Stimulated activated CD8-positive, alpha-beta memory T cell treated with anti-CD3 and anti-CD28 coated beads, Interleukin-4, amount 100 ng/mL, for 48 hours (primary cell): ENCODE measurements at places on chromosomes 2 and 18.
A peak's percentile ranks its signal among the peaks of the same experiment; 100 is the strongest.

- no peak for DNase-seq
These were observed 33.2 kb downstream of the ADCY3 start for GRCh38 chr2:24886691-24887304.

- DNase-seq = no peak
These were observed 107.0 kb downstream of the FMNL2 start for GRCh38 chr2:152441961-152442360.

- DNase-seq = no peak
These were observed 58.7 kb downstream of the THADA start for GRCh38 chr2:43537137-43537536.

- no peak for DNase-seq
These were observed 230.8 kb downstream of the SRBD1 start for GRCh38 chr2:45380131-45380836.

DNA sequence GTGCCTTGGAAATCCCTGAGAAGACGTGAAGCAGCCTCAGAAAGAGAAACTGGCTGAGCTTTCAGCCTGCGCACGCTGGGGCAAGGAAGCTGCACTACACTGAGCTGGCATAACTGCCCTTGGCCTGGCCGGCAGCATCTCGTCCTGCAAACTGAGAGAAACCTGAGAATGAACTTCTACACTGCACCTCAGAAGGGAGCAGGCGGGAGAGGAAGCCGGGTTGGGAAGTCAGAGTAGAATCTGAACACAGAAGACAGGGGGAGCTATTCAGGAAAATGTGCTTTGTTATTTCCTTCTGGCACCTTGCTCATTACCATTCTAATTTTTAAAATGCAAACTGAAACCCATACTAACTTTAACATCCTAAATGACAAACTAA lies 70.9 kb downstream of the ZEB2 start:
- no peak for DNase-seq

GRCh38 chr2:191333911-191334357 lies 88.7 kb downstream of the MYO1B start:
- no peak for DNase-seq

DNA sequence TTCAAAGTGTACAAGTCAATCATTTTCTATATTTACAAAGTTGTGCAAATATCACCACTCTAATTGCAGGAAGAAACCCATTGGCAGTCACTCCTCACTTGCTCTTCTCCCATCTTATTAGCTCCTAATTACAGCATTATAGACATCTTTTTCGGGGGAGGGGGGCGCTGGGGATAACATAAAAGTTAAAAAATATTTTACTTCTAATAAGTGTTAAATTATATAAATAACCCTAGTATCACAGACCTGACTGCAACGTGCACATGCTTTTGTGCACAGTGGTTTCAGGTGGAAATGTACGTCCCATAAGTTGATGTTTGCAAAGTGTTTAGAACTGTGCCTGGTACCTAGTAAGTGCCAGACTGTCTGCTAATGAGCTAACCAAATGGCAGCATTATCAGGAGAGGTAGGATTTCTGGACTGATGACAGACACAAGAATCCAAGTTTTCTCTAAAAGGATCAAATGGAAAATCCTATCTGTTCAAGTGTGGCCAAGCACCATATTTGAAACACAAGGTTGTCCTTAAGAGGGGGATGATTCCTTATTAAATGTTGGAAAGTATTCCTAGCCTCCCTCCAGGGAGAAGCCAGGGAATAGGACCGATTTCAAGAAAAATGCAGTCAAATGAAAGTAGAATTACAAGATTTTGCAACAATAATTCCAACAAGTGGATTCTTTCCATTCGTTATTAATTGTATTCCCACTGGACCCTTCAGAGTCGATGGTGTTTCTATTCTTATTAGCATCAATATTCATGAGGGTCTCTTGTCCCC lies 70.0 kb downstream of the ACKR3 start:
- no peak for DNase-seq

GRCh38 chr2:136134126-136134525 lies 16.2 kb upstream of the CXCR4 start:
- peak; percentile 73 for DNase-seq

DNA sequence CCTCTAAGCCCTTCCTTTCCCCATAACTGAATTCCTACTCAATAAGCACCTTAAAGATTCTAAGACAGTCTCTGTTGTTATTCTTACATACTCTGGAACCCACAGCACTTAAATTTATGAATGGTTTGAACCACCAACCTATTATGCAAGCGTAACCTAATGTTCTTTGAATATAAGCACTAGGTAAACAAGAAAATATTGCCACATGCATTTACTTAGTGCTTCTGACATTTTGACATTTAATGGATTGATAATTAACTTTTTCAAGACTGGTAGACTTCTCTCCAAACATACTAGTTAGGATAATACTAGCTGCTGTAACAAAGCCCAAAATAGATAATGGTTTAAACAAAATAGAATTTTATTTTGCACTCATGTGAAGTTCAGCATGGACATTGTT lies 164.8 kb downstream of the ARHGAP15 start:
- DNase-seq = no peak

DNA sequence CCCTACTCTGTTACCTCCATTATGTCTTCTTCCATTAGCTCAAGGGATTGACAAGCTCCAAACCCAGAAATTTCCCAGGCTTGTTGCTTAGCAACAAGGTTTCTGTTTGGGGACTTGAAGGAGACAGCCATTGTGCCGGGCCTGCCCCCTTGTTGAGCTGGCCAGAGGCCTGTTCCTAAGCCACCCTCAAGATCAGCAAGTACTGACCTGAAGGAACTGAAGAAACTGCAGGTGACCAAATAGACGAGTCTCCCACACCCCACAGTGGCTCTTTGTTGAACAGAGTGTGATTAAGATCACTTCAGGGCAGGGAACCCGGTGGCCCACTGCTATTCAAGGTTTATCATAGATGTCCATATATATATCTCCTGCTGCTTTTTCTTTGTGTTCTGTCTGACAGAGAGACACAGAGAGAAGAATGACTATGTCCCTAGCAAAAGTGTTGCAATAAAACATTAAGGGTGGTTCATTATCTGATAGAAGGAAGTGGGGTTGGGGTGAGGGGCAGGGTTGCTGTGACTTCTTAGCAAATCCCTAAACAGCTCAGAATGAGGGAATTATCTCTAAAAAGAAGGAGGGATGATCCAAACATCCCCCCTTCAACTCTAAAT lies 69.2 kb downstream of the RNF144A start:
- DNase-seq = no peak

DNA sequence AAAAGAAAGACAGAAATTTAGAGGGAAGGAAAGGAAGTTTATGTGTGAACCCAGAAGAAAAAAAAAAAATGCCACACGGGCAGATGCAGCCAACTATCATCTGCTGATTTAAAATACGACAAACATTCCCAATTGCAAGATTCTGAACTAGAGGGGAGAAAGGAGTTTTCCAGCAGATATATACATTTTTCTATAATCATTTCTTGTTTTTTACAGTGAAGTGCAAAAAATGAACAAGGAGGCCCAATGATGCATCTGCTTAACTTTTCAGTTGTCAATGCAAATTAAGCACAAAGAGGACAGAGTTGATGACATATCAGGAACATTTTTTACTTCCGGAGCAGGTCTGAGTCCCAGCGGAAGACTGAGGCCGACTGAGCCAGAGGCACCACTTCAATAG lies 144.7 kb downstream of the MYCN start:
- DNase-seq = no peak

DNA sequence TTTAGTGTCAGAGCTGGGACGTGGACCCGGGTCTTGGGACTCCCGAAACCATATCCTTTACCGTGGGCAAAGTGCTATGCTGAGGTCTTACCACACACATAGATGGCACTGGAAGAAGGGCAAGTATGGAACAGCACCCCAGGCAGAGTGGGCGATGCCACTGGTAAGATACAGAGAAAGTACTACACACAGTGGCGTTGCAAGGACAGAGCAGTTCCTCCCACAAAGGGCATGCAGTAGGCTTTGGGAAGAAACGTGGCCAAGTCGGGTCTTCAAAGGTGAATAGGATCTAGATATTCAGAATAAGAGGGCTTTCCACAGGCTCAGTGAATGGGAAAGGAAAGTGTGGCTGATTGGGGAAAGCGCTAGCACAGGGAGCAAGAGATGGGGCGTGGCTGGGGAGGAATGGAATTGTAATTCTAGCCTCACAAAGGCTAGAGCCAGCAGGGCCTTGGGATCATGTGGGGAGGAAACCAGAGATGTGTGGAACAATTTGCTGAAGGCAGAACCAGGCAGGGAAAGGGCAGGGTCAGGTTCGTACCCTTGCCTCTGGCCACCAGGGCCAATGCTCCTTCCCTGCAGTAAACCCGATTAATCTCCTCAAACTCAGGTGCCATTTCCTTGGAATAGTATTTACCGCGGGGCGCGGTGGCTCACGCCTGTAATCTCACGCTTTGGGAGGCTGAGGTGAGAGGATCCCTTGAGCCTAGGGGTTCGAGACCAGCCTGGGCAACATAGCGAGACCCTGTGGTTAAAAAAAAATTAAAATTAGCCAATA lies 36.0 kb downstream of the PCBP1 start:
- no peak for DNase-seq

DNA sequence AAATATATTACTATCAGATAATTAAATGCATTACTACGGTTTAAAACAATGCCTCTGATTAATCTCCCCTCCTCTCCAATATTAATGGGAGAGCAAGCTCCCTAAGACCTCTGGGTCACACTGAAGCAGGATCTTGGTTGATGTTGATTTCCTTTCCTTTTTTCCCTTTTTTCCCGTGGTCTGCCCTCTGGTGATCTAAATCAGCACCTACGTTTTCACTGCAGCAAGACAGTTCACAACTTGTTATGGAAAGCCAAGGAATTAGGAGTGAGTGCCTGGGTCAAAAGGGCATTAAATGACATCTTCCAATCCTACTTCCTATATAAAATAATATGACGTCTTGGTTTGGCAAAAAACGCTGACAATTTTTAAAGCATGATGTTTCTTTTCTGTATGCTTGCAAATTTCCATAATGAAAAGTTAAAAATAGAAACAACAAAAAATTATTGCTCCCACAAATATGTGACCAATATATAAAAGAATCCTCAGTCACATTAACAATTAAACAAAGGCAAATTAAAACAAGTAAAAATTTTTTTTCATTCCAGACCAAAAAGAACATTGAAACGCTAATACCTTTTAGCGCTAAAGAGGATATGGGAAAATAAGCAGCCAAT lies 7.9 kb upstream of the CFAP36 start:
- no peak for DNase-seq

DNA sequence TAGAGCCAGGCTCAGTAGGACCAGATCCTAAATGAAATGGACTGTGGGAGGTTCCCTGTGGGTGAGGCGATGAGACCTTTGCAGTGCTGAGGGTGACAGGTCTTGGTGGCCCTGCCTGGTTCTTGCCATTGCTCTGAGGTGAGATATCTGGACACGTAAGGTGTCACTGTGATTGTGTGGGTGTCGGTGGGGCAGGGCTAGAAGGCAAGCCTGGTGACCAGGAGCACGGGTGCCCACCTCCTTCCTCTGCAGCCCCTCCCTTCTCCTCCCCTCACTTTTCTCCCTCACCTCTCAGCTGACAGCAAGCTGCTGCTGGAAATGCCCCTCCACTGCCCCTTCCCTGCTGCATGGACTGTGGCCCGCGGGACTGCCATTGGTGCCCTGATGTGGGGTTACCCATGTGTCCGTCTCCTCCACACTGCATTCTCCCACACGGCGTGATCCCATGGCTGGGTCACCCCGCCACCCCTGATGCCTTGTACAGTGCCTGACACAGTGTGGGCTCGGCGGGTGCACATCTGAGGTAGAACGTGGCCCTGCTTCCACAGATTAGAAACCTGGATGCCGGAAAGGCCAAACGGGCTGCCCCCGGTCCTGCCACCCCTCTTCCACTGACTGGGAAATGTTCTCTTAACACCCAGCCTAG lies 55.6 kb upstream of the FOSL2 start:
- no peak for DNase-seq

DNA sequence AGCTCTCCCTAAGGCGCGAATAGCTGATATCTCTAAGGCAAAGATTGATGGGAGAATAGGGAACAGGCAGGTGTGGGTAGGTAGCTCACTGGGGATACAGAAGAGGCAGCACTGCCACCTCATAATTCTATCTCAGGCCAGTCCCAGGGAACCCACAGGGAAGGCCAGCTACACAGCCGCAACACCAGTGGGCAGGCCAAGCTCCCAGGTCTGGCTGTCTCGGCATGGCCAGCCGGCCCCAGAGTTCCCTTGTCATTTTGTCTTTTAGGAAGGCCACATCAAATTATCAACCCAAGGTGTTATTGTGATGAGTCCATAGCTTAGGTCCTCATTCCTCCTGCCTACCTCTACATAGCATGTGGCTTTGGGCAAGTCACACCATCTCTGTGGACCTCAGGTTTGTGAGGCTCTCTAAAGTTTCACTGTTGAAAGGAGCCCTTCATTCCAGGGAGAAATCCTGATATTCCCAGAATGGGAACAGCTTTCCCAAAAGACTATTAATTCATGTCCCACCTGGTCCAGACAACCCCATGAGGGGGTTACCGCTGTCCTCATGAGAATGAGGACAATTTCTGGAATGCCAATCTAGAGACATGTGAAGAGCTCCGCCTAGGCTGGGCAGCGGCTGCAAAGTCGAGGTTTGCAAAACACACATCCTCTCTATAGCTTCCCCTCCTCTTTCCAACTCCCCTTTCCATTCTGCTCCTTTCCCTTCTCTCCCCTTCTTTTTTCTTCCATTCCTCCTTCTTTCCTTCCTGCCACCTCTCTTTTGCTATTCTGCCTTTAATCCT lies 287.1 kb upstream of the ID2 start:
- DNase-seq = no peak

- no peak for DNase-seq
These were observed 109.5 kb downstream of the FMNL2 start for GRCh38 chr2:152444448-152444847.

- DNase-seq = no peak
These were observed 174.6 kb downstream of the SRBD1 start for GRCh38 chr2:45436456-45436855.

- no peak for DNase-seq
These were observed 21.4 kb downstream of the DGKD start for GRCh38 chr2:233375490-233376314.

DNA sequence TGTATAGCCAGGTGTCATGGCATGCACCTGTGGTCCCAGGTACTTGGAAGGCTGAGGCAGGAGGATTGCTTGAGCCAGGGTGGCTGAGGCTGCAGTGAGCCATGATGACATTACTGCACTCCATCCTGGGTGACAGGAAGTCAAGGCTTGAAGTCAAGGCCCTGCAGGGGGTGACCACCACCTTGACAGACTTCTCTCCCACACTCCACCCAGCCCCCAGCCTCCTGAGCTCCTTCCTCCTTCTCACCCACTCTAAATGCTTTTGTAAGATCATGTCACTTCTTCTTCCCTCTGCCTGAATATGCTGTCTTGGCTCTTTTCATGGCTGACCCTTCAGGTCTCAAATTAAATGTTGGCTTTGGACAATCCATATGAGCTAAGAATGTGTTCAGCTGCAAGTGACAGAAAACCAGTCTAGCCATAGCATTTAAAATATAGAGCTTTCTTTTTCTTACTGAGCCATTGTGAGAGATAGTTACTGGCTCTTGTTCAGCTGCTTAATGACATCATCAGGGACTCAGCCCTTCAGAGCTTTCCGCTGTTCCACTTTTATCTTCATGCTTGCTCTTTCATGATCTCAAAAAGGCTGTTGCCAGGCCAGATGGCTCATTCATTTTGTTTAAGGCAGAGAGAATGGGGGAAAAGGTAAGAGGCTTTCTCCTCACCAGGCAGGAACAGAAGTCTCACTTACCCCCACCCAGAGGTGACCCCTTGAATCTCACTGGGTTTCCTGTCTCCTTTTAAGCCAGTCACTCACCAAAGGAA lies 36.7 kb upstream of the TTC39C start:
- no peak for DNase-seq
